ENCODE measurements at places on chromosomes 6 and 20.

- no peak for DNase-seq
These were observed 191.1 kb downstream of the EYA4 start for GRCh38 chr6:133432021-133432989.

DNA sequence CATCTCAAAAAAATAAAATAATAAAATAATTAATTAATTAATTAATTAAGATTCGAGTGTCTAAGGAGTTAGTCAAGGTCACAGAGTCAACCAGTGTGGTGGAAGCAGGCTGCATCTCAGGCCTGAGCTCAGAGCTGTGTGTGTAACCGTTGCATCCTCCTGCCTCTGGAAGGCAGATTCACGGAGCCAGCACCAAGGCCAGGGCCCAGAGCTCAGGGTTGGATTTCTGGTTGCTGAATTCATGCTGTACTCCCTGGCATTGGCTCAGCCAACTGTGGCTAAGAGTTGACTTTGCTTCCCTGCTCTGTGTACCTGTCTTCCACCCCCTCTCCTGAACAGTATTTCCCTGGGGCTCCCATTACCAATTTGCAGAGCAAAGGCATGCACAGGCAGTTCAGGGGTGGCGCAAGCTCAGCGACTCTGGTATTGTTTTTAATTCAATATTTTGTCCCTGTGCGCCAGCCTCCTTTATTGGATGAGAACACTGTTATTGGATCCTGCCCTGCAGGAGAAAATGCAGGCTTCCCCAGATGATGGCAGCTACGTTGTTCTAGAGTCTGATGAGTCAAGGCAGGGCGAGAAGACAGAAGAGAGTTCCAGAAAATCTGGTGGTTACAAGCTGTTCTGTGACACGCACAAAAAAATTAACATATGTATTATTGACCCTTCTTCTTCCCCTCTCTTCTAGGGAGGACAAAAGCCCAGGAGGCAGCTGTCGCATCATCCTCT lies 12.3 kb upstream of the CTNNBL1 start:
- DNase-seq, result no peak

DNA sequence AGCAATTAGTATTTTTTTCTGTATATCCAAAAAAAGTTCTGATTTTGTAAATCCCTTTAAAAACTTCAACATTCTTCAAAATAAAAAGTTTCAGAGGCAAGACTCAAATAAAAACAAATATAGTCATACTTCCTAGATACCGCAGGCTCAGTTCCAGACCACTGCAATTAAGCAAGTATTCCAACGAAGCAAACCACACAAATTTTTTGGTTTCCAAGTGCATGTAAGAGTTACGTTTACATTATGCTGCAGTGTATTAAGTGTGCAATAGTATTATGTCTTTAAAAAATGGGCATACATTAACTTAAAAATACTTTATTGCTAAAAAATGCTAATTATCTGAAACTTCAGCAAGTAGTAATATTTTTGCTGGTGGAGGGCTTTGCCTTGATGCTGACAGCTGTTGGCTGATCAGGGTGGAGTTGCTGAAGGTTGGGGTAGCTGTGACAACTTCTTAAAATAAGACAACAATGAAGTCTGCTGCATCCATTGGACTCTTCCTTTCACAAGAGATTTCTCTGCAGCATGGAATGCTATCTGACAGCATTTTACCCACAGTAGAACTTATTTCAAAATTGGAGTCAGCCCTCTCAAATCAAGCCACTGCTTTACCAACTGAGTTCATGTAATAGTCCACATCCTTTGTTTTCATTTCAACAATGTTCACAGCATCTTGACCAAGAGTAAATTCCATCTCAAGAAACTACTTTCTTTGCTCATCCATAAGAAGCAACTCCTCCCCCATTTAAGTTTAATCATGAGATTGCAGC lies 46.0 kb downstream of the PHIP start:
- no peak for DNase-seq

GRCh38 chr20:19015351-19016139 lies 196.9 kb upstream of the SLC24A3 start:
- no peak for DNase-seq

DNA sequence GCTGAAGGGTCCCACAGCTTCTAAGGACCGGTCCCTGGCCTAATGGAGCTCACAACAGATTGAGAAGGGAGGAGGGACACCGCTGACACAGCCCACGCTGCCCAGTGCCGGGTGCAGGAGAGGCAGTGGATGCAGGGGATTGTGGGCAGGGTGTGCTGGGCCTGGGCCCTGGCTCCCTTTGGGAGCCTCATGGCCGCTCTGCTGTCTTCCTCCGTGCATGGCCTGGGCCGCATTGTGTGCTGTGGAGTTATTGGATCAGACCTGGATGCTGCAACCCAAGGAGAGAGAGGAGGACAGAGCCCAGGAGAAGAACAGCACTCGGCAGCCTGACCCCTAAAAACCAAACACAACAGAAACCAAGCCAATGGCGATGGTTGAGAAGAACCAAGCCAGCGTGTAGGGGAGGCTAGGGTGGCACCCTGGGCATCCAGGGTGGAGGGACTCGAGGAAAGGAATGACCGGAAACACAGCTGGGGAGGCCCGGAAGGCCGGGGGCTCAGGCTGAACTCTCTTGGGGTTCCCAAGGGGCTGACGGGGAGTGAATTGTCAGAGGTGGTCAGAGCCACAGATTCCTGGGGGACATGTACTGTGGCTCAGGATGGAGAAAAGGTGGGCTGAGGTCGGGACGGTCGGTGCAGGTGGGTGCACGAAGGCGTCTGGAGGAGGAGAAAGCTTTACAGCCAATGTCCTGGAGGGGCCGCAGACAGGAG lies 41.0 kb downstream of the ERMARD start:
- DNase-seq, result no peak

Data from HEK293T (cell line).